Esophagus muscularis mucosa (tissue), 4 donors: ENCODE measurements at places on chromosomes 12 and 14.

GRCh38 chr12:93676408-93677194 lies 574 bp upstream of the CRADD start:
- H3K27ac ChIP-seq: peak overlapping the region; percentile 96
- H3K27me3 ChIP-seq: no peaks in the 10 kb centered on the region
- peak; percentile 78 for DNase-seq
- peaks cover 28% of the 10 kb centered on the region for H3K4me1 ChIP-seq

DNA sequence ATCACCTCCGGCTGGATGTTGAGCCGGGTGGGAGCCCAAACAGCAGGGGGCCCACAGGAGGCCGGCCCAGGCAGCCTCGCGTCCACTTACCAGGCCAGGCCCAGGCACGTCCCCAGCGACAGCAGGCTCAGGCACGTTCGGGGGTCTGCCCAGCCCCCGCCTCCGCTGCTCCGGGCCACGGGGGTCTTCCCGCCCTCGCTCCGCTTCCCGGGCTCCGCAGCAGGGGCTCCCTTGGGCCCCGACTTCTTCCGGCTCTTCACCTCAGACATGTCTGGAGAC lies 216 bp downstream of the IKBIP start:
- no peaks in the 10 kb centered on the region for H3K36me3 ChIP-seq
- H3K4me1 ChIP-seq: peaks cover 33% of the 10 kb centered on the region
- no peaks in the 10 kb centered on the region for H3K27me3 ChIP-seq
- peak overlapping the region; percentile 89 for H3K27ac ChIP-seq

DNA sequence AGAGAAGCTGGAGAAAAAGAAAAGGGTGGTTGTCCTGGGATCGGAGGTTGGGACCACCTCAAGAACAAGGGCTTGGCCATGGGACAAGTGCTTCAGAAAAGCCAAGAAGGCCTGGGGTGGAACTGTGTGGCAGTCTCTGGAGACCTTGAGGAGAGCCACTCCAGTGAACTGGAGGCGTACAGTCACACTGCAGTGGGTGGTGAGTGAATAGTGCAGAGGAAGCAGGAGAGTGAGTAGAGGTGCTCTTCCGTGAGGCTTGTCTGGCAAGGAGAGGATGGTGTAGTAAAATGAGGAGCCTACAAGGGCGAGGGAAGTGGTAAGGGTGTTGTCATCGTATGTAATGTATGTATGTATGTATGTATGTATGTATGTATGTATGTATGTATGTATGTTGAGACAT lies 20.9 kb downstream of the RASSF3 start:
- no peak overlapping the region for H3K4me3 ChIP-seq
- H3K27ac ChIP-seq: no peak overlapping the region
- DNase-seq: no peak
- no peaks in the 10 kb centered on the region for H3K27me3 ChIP-seq
- peaks cover 87% of the 10 kb centered on the region for H3K4me1 ChIP-seq

GRCh38 chr14:65396082-65396910 lies 16.2 kb upstream of the FUT8 start:
- no peak overlapping the region for H3K4me3 ChIP-seq
- H3K4me1 ChIP-seq: no peaks in the 10 kb centered on the region
- H3K27ac ChIP-seq: no peak overlapping the region
- peak; percentile 24 for DNase-seq

DNA sequence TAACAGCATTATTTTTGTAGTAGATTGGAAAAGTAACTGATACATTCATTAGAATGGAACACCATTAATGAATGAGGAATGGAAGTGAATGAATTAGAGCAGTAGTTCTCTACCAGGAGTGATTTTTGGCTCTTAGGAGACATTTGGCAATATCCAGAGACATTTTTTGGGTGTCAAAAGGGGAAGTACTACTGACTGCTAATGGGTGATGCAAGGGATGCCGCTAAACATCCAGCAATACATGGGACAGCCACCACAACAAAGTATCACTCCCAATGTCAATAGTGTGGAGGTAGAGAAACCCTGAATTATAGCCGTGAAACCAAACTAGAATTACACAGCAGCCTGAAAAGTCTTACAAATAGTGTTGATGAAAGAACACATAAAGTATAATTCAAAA lies 1.5 kb downstream of the CHURC1 start:
- no peaks in the 10 kb centered on the region for H3K36me3 ChIP-seq
- no peak for DNase-seq
- H3K27me3 ChIP-seq: no peaks in the 10 kb centered on the region
- H3K4me1 ChIP-seq: peaks cover 29% of the 10 kb centered on the region
- no peak overlapping the region for H3K4me3 ChIP-seq

GRCh38 chr12:102300824-102301461 lies 103.3 kb upstream of the PMCH start:
- H3K4me1 ChIP-seq: no peaks in the 10 kb centered on the region
- no peak overlapping the region for H3K4me3 ChIP-seq
- no peaks in the 10 kb centered on the region for H3K36me3 ChIP-seq
- H3K27ac ChIP-seq: no peak overlapping the region
- no peaks in the 10 kb centered on the region for H3K27me3 ChIP-seq

- DNase-seq: no peak
- H3K27me3 ChIP-seq: peaks cover 1% of the 10 kb centered on the region
- H3K4me1 ChIP-seq: no peaks in the 10 kb centered on the region
- H3K4me3 ChIP-seq: no peak overlapping the region
- no peak overlapping the region for H3K27ac ChIP-seq
- no peaks in the 10 kb centered on the region for H3K36me3 ChIP-seq
Observed at GRCh38 chr12:108432423-108433121, 82.5 kb upstream of the FICD start.

DNA sequence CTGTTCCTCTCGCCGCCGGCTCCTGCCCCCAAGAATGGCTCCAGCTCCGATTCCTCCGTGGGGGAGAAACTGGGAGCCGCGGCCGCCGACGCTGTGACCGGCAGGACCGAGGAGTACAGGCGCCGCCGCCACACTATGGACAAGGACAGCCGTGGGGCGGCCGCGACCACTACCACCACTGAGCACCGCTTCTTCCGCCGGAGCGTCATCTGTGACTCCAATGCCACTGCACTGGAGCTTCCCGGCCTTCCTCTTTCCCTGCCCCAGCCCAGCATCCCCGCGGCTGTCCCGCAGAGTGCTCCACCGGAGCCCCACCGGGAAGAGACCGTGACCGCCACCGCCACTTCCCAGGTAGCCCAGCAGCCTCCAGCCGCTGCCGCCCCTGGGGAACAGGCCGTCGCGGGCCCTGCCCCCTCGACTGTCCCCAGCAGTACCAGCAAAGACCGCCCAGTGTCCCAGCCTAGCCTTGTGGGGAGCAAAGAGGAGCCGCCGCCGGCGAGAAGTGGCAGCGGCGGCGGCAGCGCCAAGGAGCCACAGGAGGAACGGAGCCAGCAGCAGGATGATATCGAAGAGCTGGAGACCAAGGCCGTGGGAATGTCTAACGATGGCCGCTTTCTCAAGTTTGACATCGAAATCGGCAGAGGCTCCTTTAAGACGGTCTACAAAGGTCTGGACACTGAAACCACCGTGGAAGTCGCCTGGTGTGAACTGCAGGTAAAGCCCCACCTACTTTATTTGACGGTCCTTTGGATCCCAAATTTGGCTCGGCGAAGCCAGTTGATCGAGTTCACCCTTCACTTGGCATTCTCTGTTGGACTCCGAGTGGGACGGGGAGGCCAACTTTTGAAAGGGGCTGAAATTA lies 1.5 kb downstream of the WNK1 start:
- DNase-seq: no peak
- no peaks in the 10 kb centered on the region for H3K36me3 ChIP-seq
- peaks cover 14% of the 10 kb centered on the region for H3K4me1 ChIP-seq
- H3K27ac ChIP-seq: peak overlapping the region; percentile 99
- H3K4me3 ChIP-seq: peak overlapping the region; percentile 92

GRCh38 chr12:2297004-2297403 lies 244.2 kb downstream of the CACNA1C start:
- H3K4me3 ChIP-seq: no peak overlapping the region
- H3K27ac ChIP-seq: no peak overlapping the region
- no peaks in the 10 kb centered on the region for H3K27me3 ChIP-seq
- H3K4me1 ChIP-seq: peaks cover 70% of the 10 kb centered on the region
- no peak for DNase-seq

DNA sequence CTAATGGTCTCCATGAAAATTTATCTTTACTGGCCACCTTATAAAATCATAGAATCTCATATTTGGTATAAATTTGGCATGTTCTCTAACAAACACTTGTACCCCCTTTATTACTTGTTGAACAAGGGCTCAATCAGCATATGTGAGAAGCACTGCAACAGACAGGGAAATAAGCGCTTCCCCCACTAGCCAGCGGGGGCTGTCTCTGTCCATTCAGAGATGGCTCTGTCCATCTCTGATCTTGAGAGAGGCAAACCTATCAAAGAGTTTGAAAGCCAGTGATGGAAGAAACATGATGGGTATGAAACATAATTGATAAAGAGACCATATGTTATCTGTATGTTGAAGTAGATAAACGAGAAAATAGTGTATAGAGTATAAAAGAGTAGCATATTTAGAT lies 326.8 kb downstream of the PDZRN4 start:
- H3K27me3 ChIP-seq: no peaks in the 10 kb centered on the region
- H3K4me1 ChIP-seq: peaks cover 15% of the 10 kb centered on the region
- no peaks in the 10 kb centered on the region for H3K36me3 ChIP-seq
- DNase-seq: no peak
- H3K27ac ChIP-seq: no peak overlapping the region

- H3K4me1 ChIP-seq: no peaks in the 10 kb centered on the region
- no peak overlapping the region for H3K27ac ChIP-seq
- no peak overlapping the region for H3K4me3 ChIP-seq
- H3K27me3 ChIP-seq: no peaks in the 10 kb centered on the region
Observed at GRCh38 chr14:96817750-96818666, 20.8 kb downstream of the VRK1 start.

GRCh38 chr14:46488374-46488773 lies 163.2 kb downstream of the RPL10L start:
- no peaks in the 10 kb centered on the region for H3K27me3 ChIP-seq
- H3K27ac ChIP-seq: no peak overlapping the region

DNA sequence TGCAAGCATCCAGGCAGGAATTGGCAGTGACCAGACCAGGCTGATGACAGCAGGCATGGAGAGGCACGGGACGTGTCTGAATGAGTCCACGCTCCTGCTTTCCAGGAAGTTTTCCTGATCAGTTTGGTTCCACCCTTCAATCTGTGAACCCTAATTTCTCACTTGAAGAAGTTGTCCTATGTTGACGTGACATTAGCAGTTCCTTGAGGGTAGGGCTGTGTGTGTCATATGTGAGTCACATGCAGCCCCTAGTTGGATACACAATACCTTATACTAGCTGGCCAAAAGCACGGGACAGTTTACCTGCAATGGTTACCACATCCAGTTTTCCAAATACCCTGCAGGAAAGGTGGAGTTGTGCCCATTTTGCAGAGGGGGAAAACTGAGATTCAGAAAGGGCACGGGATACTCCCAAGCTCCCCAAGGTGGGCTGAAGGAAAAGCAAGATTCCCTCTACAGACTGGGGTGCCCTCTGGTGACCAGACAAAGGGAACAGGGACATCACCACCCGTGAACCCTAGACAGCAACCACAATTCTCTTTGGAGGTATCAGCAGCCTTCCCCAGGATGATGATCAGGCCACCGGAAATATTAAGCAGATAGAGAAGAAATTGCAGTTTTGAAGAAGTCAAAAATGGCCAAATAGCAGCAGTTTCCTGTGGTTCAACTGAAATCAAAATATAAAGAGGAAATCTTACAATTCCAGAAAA lies 194.5 kb downstream of the PHETA1 start:
- no peak overlapping the region for H3K27ac ChIP-seq
- no peaks in the 10 kb centered on the region for H3K4me1 ChIP-seq
- no peaks in the 10 kb centered on the region for H3K36me3 ChIP-seq
- DNase-seq: no peak
- no peaks in the 10 kb centered on the region for H3K27me3 ChIP-seq

DNA sequence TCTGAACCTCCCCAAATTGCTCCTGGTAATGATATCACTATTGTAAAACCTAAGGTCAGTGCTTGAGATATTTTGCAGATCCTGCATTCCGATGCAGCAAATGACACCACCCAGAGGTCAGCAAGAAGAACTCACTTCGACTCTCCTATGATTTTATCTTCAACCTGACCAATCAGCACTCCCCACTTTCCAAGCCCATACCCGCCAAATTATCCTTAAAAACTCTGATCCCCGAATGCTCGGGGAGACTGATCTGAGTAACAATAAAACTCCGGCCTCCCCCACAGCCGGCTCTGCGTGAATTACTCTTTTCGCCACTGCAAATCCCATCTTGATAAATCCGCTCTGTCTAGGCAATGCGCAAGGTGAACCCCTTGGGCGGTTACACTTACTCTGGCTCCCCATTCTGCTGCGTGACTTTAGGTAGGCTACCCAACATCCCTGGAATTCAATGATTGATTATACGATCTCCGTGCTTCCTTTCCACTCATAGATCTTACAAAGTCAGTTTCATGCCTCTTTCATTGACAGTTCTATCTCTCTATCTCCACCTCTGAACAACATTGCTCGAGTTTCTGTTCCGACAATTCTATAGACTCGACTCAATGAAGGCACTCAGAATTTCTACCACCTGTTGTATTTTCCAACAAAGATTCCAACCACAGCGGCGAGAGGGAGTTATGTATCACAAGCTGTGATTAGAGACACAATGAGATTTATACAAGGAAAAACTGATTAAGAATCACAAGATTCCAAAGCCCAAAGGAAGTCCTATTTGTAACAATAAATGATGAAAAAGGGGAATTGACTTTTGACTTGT lies 939 bp downstream of the NPC2 start:
- no peaks in the 10 kb centered on the region for H3K27me3 ChIP-seq
- peak overlapping the region; percentile 90 for H3K27ac ChIP-seq
- no peaks in the 10 kb centered on the region for H3K36me3 ChIP-seq
- H3K4me3 ChIP-seq: peak overlapping the region; percentile 90
- no peak for DNase-seq

GRCh38 chr12:27094726-27095125 lies 12.3 kb upstream of the C12orf71 start:
- DNase-seq: no peak
- H3K36me3 ChIP-seq: no peaks in the 10 kb centered on the region
- no peak overlapping the region for H3K27ac ChIP-seq
- no peaks in the 10 kb centered on the region for H3K27me3 ChIP-seq

DNA sequence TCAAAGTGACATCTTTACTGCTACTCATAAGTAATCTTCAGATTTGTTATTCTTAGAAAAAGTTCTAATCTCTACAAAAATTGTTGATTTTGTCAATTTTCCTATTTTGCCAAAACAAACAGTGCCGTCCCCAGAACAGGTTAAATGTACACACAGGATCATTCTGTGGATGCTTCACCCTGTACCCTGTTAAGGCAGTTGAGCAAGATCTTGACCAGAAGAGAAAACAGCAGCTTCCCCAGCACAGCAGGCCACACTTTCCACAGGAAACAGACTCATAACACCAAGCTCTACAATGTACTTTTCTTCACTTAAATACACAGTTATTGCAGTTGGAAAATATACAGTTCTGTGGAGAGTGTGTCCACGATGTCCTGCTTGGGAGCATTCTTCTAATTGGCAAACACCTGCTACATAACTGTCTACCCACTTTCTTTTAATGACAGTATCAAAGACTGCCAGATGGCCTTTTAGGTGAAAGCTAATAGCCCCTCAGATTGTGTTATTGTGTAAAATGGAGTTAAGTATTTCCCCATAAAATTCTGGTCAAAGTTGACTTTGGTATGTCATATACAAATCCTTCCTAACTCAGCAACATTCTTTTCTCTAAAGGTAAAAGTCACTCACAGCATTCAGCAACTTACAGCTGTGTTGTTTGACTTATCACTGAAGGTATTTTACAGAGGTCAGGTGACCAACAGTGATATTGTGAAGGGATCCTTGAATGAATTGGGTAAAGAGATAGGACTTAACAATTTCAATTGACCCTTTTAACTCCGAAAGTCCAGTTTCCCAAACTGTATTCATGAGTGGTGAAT lies 77.0 kb downstream of the SEC23A start:
- H3K4me3 ChIP-seq: no peak overlapping the region
- no peak for DNase-seq
- no peaks in the 10 kb centered on the region for H3K4me1 ChIP-seq
- H3K36me3 ChIP-seq: peaks cover 19% of the 10 kb centered on the region
- H3K27ac ChIP-seq: no peak overlapping the region
